ENCODE measurements at places on chromosomes 7 and 10.
A peak's percentile ranks its signal among the peaks of the same experiment; 100 is the strongest.

- no peak for DNase-seq
Observed at GRCh38 chr10:127926455-127926854, 19.6 kb downstream of the PTPRE start.

- DNase-seq = no peak
Observed at GRCh38 chr10:12972146-12972545, 29.4 kb downstream of the CCDC3 start.

GRCh38 chr7:115005953-115006352, 84.1 kb downstream of the MDFIC start:
- peak; percentile 67 for DNase-seq

- no peak for DNase-seq
Observed at GRCh38 chr7:42960762-42961161, 28.6 kb downstream of the MRPL32 start.

GRCh38 chr7:69893906-69894305, 295.6 kb downstream of the AUTS2 start:
- peak; percentile 27 for DNase-seq

DNA sequence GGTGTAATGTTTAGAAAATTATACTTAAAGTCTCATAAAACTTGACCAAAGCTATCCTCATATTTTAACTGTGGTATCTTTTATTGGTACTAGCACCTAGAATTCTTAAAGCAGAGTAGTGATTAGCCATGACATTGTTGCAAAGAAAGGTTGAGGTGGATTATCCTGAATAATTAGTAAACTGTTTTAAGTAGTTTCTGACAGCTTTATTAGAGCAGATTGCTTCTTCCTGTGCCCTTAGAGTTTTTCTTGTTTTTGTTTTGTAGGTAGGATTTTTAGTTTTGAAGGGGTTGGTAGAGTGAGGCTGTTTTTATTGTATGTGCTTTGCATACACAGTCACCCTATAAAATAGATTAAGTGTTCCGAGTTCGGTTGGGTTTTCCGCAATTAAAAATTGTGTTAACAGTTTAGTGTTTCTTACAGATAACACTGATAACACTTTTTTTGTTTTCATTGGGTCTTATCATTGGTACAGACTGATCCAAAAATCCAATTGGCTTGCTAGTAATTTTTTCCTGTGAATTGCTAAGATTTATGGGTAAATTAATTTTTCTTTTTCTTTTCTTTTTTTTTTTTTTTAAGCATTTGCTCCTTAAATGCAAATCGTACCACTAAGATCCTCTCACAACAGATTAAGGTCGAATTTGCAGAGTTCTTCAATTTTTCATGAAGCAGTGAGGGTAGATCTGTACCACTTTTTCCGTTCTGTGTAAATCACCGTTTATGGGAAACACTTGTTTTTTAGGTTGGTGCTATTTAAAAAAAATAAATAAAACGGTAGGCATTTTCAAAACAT, 2.1 kb upstream of the PBLD start:
- DNase-seq = no peak

- DNase-seq = peak; percentile 52
Observed at GRCh38 chr10:123678376-123678775, 12.2 kb downstream of the GPR26 start.

DNA sequence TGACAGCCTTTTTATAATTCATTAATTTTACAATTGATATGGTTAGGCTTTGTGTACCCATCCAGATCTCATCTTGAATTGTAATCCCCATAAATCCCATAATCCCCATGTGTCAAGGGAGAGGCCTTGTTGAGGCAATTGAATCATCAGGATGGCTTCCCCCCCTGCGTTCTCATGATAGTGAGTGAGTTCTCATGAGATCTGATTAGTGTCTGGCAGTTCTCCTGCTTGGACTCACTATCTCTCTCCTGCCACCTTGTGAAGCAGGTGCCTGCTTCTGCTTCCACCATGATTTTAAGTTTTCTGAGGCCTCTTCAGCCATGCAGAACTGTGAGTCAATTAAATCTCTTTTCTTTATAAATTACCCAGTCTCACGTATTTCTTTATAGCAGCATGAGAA, 165.7 kb upstream of the GNAI1 start:
- peak; percentile 60 for DNase-seq

DNA sequence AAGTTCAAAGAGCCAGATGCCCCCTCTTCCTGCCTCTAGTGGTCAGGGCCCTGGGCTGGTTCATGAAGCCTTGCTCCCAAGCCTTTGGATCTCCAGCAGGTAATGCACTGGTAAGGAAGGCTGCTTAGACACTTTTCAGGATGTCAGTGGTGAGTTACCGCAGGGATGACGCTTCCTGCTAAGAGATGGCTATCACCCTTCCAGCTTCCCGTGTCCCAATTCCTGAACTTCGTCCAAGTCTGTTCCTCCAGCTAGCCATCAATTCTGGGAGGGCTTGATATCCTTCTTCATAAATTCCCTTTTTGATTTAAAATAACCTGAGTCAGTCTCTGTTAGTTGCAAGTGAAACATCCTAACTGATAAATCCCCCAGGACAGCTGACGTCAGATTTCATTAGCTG, 221.2 kb downstream of the PLXNA4 start:
- DNase-seq = no peak

DNA sequence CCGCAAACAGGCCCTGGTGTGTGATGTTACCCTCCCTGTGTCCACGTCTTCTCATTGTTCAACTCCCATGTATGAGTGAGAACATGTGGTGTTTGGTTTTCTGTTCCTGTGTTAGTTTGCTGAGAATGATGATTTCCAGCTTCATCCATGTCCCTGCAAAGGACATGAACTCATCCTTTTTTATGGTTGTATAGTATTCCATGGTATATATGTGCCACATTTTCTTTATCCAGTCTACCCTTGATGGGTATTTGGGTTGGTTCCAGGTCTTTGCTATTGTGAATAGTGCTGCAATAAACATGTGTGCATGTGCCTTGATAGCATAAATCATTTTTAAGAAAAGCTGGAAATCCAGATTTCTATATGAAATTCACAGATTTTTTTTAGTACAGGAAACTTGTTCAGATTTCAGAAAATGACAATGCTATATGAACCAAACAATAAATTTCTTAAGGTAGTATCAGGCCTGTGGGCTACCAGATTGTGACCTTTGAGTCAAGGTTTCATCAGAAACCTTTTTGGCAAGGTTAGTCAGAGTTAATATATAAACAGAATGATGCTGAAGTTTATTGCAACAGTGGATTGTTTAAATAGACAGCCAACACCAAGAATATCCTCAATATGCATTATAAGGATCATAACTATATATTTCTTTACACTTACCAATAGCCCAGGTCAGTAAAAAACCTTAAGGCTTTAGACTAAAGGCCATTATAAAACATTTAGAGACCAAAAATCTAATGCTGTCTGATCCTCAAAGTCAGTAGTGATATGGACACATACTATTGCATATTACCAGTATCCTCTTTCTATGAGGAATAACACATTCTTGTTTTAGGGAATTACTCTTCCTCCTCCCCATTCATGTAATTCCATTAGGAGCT, 68.7 kb upstream of the PAPSS2 start:
- DNase-seq = no peak

GRCh38 chr10:60384708-60385398, 4.8 kb downstream of the ANK3 start:
- peak; percentile 83 for DNase-seq

- peak; percentile 37 for DNase-seq
Observed at GRCh38 chr10:51001587-51001986, 72.7 kb upstream of the PRKG1 start.

DNA sequence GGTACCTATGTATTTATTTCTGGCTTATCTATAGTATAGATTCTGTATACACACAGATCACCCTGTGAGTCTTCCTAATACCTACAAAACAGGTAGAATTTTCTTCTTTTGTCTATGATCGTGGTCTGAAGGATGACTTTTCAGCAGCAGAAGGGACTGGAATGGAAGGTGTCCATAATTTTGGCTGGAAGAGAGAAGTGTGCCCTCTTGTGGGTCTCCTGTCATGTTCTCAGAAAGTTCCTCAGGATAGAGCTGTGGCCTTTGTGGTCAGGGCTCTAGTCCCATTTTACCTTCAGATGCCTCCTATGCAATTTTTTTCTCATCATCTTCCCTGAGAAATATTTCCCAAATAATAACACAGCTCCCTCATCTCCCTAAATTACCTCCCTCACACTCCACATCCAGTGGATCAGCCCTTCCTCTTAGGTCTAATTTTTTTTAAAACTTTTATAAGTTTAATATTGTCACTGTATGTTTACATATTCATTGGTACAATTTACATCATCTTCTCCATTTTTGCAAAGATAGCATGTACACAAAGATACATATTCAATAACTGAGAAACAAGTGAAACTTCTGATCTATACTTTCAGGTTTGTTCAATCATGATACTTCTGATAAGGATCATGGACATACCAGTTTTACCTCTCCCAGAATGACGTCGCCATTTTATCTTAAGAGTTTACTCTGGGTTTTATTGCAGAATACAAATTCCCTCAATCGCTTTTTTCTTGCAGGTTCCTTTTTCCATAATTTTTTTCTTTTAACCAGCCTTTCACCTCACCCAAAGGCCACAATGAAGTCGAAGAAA, 112.7 kb downstream of the REEP3 start:
- DNase-seq = peak; percentile 74

DNA sequence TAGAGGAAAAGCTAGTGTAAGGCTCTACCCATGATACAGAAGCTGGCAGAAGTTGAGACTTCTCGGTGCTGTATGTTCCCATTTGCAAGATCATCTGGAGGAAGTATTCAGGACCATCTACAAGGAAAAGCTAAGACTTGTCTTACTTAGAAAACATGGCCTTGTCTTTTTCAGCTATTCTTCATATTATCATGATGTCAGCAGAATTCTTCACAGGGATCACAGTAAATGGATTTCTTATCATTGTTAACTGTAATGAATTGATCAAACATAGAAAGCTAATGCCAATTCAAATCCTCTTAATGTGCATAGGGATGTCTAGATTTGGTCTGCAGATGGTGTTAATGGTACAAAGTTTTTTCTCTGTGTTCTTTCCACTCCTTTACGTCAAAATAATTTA, 79.6 kb upstream of the SCIN start:
- DNase-seq = no peak

DNA sequence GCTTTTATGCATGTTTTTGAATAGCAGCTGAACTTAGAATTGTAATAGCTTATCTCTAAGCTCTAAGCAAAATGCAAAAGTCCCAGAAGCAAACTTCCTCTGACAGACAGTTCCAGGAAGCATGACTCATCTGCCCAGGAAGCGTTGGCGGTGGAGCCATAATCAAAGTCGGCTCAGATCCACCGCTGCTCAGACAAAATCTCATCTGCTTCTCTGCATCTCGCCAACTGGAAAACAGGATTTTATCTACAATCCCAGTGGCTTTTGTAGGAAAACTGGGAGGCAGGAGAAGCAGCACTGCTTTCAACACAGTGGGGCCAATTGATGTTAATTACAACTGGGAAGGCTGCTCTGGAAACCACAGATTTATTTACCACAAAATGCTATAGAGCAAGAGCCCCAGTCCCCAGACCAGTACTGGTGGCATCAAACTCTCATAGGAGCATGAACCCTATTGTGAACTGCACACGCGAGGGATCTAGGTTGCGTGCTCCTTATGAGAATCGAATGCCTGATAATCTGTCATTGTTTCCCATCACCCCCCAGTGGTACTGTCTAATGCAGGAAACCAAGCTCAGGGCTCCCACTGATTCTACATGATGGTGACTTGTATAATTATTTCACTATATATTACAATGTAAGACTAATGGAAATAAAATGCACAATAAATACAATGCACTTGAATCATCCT, 99.9 kb downstream of the CUBN start:
- peak; percentile 37 for DNase-seq

DNA sequence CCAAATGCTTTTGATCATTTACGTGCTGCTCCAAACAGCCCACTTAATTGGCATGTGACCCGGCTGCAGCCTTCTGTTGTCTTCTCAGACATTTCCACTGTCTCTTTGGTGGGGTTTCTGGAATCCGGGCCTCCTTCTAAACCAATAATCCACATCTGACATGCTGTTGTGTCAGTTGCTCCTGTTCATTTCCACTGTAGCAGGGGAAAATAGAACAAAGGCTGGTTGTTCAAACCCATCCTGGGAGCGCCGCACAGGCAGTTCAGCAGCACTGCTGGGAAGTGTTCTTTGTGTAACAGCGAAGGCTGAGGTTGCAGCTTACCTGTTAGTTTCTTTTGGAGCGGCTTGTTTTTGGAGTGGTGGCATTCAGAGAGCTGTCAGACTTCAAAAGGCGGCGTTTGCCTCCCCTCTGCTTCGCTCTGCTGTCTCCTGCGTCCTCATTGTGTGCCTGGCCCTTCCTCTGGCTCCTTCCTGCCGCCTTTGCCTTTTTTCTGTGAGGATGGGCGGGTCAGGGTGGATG, 149.4 kb downstream of the SNX10 start:
- peak; percentile 25 for DNase-seq

- DNase-seq = no peak
Observed at GRCh38 chr10:34045571-34046190, 711.2 kb upstream of the NRP1 start.

GRCh38 chr10:43091846-43092245, 15.0 kb downstream of the RET start:
- no peak for DNase-seq

DNA sequence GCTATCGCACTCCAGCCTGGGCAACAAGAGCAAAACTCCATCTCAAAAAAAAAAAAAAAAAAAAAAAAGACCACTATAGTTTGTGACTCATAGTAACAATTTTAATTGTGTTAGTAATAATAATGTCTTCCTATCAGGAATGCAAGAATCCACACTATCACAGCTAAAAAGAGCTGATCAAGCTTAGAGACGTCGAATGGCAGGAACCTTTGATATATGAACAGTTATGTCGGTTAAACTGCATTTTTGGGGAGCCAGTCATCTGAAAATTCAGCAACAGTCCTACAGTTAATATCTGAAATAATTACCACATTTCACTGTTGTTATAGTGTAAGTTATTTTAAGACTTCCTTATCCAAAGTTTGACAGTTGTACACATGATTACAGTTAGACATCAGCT, 8.8 kb downstream of the PHYH start:
- no peak for DNase-seq

DNA sequence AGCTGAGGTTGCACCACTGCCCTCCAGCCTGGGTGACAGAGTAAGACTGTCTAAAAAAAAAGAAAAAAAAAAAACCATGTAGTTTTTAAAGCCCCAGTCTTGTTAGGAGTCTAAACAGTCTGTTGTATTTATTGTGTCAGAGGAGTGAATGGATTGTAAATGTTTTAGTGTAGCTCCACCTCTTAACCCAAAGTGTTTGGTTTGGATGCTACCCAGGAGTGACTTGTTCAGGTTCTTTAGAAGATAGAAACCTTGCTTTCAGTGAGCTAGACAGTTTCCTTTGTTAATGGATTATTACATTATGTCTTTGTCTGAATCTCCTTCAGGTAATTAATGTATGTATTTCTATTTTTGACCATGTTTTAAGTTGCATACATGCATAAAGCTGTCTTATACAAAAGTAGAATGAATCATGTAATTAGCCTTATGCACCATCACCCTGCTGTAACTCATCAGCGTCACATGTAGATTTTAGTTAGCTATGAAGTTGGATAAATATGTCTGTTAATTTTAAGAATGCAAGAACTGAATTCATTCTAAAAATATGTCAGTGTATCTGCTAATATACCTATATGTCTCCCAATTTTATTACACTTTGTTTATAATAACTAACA, 97.7 kb downstream of the TAF3 start:
- no peak for DNase-seq
